ENCODE measurements at places on chromosomes 7 and 10.

- no peak for DNase-seq
These were observed 10.2 kb upstream of the CH25H start for GRCh38 chr10:89217057-89217990.

DNA sequence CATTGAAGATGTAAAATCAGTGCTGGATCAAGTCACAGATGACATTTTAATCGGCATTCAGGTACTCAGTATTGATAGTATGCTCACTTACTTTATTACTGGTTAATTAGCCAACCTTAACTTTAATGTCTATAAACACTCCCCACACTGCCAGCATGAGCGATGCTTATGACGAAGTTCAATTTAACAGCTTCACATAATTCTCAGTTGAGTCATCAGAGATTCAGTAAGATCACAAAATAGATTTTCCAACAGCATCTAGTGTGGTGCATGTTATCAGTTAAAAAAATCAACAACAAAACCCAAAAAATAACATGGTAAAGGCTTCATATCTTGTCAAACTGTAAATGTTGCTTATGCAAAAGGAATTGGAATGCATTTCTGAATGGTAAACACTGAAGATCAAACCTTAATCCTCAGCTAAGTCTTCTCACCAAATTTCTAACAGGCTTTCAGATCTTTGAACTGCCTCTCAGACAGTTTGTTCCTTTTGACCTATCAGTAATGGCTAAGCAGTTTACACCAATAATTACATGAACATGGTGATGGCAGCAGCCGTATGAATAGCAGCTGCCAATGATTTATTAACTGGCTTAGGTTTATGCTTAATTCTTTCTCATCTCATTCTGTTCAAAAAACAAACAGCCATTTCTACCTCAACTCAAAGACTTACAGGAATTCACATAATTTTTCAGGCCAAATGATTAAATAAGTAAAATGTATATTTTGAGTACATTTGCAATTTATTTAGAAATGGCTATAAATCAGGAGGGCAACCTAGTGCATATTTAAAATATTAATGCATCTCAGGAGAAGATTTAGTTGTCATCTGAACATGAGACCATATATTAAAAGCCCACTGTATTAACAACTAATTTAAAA lies 98.5 kb downstream of the CABCOCO1 start:
- DNase-seq, result no peak

DNA sequence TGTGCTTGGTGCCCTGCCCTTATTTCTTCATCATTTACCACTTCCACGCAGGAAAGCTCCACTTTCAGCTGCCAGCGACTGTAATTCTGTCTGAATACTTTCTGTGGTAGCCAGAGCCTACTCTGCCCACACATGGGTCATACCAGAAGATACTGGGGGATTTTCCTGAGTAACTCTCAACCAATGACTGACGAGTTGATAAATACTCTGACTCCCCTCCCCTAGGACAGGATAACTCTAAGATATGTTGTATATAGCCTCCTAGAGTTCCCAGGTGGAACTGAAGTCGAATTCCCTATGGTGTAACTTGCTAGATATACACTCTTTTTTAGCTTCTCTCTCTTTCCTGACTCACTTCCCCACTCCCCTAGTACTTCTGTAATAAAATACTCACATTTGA lies 29.8 kb downstream of the SEM1 start:
- no peak for DNase-seq

GRCh38 chr7:54843841-54844355 lies 84.9 kb upstream of the SEC61G start:
- no peak for DNase-seq

DNA sequence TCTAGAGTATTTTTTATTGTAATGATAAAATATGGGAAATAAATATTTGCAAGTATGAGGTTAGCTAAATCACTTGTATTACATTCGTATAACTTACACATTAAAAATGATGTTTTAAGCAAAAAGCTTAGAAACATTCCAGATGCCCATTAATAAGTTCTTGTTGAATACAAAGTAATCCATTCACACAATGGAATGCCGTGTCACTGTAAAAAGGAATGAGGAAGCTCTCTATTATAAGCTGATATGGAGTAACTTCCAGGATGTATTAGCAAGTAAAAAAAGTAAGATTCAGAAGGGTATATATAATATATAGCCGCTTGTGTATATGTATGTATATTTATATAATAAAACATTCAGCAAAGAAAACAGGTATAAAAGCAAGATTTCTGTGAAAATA lies 412.8 kb upstream of the MTPN start:
- no peak for DNase-seq

DNA sequence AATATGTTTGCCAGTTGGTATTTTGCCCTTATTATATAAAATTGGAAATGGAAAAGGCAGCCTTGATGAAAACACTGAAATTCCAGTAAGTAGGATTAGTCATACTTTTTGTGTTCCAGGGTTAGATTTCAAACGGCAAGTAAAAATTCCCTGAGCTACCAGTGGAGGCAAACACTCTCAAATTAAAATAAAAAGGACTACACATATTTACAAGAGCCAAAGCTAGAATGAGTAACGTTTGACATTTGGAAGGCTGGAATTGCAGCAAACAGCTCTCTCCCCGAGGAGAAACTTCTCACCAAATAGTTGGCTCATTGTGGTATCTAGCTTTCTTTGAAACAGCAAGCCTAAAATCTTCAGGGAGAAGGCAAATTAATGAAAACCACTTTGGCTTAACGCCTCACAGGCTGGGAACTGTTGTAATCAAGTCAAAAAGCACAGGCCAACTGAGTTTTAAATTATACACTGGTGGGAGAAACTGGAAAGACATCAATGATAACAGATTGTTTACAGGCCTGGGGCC lies 288.4 kb downstream of the SNX13 start:
- no peak for DNase-seq
